ENCODE measurements at places on chromosomes 4 and X.

DNA sequence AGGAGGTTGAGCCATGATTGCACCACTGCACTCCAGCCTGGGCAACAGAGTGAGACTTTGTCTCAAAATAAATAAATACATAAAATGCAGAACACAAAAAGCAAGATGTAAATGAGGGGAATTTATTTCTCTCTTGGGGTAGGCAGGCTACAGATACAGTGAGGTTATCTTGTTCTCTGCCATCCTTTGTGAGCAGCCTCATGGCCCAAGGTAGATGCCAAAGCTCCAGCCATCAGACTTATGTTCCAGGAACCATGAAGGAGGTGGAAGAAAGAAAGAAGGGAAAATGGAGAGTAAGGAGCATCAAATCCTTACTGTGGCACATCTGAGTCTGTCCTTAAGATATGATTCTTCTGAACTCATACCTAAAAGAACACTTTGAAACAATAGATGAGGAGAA is 11.1 kb downstream of the ARSH start:
- DNase-seq = no peak

DNA sequence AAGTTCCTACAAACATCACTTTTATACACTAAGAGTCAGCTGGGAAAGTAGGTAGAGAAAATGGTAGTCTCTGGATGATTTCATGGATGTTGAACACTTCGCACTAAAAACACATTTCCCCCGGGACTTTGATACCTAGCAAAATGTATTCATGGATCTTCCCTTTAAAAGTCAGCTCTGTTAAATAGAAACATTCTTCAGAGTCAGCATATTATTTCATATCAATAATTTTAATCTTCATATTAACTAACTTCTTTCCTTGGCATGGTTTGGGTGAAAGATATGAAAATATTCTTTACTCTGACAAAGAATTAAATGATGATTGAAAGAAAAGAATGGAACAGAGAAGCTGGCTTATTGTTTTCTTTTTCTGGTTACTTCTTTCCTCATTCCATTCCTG is 185.5 kb downstream of the NDST4 start:
- no peak for DNase-seq

GRCh38 chrX:11478911-11479310 is 185.7 kb downstream of the AMELX start:
- DNase-seq = no peak

- no peak for DNase-seq
Measured at GRCh38 chrX:29431895-29432294, 783.5 kb upstream of the MAGEB2 start.

DNA sequence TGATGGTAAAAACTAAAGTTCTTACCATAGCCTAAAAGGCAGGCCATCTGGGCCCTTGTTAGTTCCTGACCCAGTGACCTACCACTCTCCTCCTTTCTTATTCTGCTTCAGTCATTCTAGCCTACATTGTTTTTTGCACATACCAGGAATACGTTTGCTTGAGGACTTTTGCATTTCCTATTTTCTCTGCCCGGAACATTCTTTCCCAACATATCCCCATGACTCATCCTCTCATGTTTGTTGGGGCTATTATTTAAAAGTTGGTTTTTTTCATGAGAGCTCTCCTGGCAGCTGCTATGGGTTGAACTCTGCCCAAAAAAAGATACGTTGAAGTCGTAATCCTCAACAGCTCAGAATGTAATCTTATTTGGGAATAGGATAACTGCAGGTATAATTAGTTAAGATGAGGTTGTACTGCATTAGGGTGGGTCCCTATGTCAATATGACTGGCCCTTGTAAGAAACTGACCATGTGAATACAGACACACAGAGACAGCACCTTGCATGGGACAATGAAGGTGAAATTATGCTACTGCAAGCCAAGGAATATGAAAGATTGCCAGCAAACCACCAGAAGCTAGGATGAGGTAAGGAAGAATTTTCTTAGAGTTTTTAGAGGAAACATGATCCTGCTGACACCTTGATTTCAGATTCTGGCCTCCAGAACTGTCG is 138.3 kb upstream of the PDHA2 start:
- DNase-seq = no peak

GRCh38 chr4:22190855-22191254 is 242.3 kb upstream of the KCNIP4 start:
- DNase-seq = no peak

- DNase-seq = no peak
Measured at GRCh38 chrX:122625239-122625638, 558.8 kb upstream of the GRIA3 start.

DNA sequence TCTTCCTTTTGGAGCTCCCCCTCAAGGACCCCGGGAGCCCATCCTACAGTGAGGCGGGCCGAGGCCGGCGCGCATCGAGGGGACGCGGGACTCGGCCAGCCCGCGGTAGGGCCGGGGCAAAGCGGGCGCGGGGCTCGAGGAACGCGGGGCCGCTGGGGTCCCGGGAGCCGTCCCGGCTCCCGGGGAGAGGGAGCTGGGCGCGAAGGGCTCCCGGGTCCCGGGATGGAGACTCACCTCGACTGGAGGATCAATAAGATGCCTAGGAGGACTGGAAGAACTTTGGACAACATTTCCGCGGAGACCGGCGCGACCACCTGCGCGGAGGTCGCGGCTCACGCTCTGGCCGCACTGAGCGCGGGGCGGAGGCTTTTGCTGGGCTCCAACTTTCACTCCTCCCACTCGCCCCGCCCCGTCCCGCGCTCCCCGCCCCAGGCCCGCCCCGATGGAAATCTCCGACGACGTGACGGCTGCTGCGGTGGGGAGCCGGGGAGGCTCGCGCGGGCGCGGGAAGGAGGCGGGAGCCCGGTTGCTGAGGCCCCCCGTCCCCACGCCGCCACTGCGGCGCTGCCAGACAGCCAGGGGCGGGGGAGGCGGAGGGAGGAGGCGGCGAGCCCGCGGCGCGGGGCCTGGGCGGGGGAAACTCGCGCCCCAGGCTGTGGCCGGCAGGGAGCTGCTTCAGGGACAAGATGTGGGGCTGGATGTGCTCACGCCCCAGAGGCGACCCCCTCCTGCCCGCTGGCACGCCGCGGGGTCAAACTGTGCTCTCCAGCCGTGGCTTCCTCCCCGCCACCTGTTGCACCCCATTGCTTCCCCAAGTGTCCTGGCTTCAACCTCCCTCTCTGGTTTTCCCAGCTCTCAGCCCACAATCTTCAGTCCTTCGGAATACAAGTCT is at the start of gene GABRE:
GABRE (minus strand) TSS at position 341 of the 892 bp plus-strand sequence; CDS start at position 290, 51 bp downstream.
- DNase-seq = no peak

DNA sequence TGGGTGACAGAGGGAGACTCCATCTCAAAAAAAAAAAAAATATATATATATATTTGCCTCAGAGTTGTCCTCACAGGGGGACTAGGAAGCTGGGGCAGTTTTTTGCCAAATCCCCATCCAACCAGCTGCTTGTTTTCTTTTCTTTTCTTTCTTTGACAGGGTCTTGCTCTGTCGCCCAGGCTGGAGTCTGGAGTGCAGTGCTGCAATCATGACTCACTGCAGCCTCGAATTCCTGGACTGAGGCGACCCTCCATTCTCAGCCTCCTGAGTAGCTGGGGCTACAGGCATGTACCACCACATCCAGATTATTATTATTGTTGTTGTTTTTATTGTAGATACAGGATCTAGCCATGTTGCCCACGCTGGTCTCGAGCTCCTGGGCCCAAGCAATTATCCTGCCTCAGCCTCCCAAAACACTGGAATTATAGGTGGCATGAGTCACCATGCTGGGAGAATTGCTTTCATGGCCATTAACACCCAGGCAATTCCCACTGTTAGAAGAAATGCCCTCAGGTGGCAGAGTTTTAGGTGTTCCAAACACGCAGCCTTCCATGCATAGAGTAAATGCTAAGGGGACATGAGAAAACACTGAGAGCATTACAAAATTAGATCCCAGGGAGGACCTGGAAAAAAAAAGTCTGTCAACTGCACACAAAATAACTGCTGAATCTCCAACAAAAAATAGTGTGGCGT is 98.0 kb downstream of the ARHGAP6 start:
- no peak for DNase-seq

- no peak for DNase-seq
Measured at GRCh38 chr4:137676357-137676998, 144.2 kb upstream of the PCDH18 start.

DNA sequence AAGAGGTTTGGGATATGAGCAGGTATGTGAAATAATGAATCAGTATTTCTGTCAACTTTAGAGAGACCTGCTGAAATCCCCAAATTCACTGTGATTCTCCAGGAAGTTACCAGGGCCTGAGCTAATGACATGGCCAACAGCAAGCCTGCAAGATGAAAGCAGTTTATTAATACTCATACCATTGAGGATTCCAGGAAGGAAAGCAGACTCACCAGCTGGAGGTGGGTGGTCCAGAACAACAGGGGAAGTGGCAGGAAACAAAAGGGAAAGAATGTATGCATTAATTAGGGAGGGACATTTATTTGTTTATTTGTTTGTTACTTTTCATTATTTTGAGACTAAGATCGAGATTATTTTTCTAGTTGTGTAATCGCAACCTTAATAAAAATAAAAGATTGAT is 196.6 kb upstream of the AGA start:
- no peak for DNase-seq

GRCh38 chrX:11382930-11383329 is 89.7 kb downstream of the AMELX start:
- no peak for DNase-seq
